DND-41 (cell line): ENCODE measurements at places on chromosomes 5 and 9.

DNA sequence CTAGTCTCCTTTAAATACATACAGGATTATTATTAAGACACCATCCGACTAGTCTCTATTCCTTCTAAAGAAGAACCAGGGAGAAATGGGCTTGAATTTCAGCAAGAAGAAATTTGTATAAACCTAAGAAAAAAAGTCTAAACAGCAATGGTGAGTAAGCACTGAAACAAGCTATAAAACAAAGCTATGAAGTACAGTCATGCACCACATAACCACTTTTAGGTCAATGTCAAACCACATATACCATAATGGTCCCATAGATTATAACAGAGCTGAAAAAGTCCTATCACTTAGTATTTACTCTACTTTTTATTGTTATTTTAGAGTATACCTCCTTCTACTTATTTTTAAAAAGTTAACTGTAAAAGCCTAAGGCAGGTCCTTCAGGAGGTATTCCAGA is 102.0 kb upstream of the NFIB start:
- no peak for DNase-seq

DNA sequence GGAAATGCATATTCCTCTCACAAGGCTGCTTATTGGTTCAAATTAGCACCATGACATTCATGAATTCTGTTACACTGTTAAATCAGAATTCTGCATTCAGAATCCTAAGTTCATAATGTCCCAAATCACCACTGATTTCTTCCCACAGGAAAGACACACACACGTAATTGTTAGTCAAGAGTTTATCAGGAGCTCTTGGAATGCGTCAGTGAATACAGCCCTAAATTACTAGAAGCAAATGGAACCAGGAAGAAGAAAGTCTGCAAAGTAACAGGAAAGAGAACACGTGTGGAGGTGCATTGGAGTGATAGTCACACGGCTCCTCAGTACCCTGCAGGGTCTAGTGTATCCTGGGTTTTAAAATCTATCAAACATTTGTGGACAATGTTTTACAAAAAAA is 110.2 kb downstream of the ANXA2R start:
- DNase-seq, result no peak

DNA sequence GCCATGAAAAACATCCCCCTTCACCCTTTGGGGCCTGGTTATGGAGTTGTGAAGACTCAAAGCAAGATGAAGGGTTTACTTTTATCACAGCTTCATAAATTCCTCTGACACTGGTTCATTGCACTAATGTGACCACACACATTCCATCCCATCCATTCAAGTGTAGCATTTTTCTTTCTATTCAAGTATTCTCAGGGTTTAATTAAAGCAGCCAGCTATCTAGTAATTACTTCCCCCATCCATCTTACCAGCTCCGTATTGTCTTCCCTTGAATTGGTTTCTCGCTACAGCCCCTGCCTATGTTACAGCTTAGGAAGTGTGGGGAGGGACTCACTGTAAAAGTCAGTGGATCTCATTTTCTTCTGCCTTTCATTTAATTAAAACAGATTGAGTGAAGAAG is 387.0 kb upstream of the RFX3 start:
- DNase-seq, result no peak

GRCh38 chr5:74391410-74391809 is 249.1 kb downstream of the ENC1 start:
- no peak for DNase-seq

DNA sequence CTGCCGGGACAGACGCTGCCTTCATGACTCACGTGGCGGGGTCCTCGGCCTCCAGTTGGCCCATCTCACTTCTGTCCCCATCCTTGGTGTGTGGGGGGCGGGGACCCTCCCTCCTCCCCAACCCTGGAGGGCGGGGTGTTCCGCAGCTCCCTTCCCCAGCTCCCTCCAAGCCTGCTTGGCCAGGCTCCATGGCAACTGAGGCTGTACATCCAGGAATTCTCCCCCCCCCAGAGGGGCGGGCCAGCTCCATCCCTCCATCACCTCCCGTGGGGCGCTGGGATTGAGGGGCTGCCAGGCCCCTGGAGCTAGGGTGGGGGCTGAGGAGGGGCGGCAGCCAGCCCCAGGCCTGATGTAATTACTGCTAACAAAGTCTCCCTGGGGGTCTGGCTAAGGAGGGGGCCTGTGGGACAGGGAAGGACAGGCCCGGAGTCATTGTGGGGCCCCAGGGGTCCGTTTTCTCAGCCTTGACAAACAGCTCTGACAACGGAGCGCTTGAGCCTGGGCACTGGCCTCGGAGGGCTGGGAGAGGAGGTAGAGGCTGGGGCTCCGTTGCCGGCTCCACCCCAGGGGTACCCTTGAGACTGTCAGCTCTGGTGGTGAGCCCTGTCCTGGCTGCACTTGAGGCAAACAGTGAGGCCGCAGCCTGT is 8.0 kb downstream of the DIPK1B start:
- DNase-seq, result no peak

- DNase-seq, result no peak
Observed at GRCh38 chr5:179374506-179375235, 29.4 kb upstream of the ADAMTS2 start.

GRCh38 chr5:178519155-178519554 is 71.0 kb downstream of the COL23A1 start:
- DNase-seq, result no peak

GRCh38 chr9:21154018-21154608 is 12.3 kb downstream of the IFNA21 start:
- peak; percentile 33 for DNase-seq

GRCh38 chr5:33075731-33076130 is 364.6 kb downstream of the NPR3 start:
- no peak for DNase-seq

GRCh38 chr5:68999181-68999580 is 94.6 kb upstream of the SLC30A5 start:
- DNase-seq, result no peak

DNA sequence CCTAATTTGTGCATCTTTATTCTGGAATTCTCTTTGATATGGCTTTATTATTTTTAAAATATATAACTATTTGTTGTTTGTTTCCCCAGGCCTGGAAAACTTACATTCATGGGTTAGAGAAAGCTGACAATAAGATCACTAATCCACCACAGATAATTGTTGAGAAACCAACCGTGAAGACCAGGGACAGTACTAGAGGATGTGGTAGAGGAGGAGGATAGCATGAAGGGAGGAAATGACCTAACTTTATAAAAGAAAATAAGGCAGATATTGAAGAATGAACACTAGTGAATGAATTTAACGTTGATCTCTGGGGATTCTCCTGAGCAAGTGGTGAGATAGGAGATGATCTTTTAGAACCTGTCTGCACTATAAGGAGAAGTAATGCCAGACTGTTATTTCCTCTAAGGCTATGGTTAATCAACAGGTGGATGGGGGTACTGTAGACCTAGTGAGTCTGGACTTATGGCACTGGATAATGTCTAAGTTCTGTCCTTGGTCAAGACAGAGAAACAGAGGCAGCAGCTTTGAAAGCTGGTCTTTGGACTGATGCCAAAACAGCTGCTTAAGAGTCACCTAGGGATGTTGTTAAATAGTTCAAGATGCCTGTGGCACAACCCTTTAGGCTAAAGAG is 52.4 kb downstream of the NREP start:
- no peak for DNase-seq

DNA sequence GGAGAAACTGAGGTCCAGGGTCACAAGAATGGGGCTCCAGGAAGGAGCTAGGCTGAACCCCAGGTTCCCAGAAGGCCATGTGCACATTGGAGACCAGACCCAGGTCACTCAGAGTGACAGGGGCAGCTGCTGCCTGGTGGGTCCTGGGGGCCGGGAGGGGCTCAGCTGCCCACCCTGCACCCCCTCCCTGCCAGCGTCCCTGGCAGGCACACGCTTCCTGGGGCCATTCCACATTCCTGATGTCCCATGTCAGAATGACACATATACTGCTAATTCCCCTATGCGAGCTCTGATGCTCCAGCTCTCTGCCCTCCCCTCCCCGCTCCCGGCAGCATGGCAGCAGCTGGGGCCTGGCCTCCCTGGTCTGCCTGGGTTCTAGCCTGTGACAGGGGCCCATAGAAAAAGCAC is 14.0 kb downstream of the FGFR4 start:
- no peak for DNase-seq
